ENCODE measurements at places on chromosomes 1 and 21.
A peak's percentile ranks its signal among the peaks of the same experiment; 100 is the strongest.

- DNase-seq, result no peak
These were observed 43.2 kb downstream of the IL6R start for GRCh38 chr1:154448331-154448811.

DNA sequence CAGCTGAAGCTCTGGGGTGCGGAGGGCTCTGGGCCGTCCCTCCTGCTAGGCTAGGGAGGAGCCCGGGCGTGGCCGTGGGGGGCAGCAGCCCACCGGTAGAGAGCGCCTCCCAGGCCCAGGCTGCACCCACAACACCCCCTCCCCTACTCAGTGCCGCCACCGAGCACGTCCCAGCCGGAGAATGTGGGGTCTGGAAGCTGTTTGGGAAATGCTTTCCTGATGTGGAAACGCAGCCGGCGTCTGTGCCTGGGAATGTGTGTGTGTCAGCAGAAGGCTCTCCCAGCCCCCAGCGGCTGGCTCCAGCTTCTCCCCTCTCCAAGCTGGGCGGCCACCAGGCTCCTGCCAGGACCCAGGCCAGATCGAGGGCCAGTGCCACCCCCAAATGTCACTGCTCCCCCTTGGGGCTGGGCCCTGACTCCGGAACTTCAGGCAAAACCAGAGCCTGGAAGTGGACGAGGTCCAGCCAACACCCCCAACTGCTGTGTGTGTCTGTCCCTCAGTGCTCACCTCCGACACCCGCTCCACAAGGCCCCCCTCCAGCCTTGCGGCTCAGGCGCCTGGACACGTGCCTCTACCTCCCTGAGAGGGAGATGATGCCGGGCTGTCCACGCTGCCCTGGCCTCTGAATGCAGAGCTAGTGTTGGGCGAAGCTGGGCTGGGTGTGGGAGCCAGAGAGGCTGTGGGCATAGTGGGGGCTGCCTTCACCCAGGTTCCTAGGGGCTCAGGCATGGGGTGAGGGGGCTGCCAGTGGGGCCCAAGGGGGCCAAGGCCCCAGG lies 74.7 kb downstream of the MEGF6 start:
- no peak for DNase-seq

DNA sequence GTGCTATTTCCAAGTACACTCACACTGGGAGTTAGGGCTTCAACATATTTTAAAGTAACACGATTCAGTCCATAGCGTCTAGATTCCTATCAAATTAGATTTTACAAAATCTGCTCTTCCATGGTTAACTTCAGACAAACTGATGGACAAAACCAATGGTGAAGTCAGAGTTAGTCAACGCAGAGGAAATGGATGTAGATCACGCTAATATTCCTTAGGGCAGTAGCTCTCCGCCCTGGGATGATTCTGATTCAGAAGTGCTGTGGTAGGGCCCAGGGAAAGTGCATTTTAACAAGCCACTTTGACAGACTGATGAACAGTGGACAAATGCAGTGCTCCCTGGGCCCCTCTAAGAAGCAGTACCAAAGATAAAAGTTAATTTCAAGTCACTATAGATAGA lies 83.2 kb downstream of the HIVEP3 start:
- no peak for DNase-seq

DNA sequence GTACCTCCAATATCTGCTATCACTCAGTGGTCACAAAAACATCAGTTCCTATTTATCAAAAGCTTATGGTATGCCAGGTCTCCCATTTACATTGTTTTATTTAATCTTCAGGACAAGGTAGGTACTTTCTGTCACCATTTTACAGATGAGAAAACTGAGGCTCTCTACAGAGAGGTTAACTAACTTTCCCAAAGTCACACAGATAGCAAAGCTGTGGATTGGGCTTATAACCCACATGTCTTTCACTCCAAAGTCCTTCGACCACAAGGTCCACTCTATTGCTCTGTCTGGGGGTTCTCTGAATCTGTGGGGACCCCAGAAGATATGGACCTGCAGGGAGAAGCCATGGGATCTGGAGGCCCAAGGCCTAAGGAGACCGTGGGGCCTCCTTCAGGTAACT lies 26.6 kb upstream of the EPS8L3 start:
- DNase-seq, result no peak

DNA sequence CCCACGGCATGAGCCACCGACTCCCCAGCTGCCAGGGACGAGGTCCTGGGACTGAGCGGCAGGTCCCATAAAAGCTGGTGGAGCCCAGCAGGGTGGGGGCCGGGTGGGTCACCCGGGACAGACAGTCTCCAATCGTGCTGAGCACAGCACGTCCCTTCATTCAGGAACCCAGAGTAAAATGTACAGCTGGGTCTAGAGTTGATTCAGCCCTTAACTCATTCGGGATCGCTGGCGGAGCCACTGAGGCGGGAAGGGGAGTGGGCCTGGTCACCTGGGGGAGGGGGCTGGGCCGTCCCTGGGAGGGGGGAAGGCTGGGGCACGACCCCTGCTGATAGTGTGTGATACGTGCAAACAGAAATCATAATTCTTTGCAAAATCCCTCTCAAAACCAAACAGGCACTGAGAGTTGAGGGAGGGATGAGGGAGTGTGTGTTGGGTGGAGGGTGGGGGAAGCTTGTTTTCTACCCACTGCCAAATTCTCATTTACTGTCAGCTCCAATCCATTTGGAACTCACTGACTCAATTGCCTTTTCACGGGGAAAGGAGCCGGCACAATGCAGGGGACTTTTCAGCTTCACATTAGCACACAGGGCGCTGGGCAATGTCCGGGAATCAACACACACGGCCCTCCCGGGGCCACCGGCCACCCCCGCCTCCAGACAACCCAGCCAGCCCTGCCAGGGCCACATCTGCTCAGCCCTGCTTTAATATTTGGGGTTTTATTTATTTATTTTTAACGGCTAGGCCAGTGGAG lies 13.8 kb downstream of the CASZ1 start:
- DNase-seq, result no peak

GRCh38 chr1:183227422-183228346 lies 41.6 kb downstream of the LAMC2 start:
- no peak for DNase-seq

GRCh38 chr1:65729259-65729658 lies 63.4 kb upstream of the PDE4B start:
- no peak for DNase-seq

GRCh38 chr1:16073490-16074119 lies at the start of gene FAM131C:
FAM131C (minus strand) TSS chr1:16073651; CDS start chr1:16073442, 209 bp downstream.
- no peak for DNase-seq

DNA sequence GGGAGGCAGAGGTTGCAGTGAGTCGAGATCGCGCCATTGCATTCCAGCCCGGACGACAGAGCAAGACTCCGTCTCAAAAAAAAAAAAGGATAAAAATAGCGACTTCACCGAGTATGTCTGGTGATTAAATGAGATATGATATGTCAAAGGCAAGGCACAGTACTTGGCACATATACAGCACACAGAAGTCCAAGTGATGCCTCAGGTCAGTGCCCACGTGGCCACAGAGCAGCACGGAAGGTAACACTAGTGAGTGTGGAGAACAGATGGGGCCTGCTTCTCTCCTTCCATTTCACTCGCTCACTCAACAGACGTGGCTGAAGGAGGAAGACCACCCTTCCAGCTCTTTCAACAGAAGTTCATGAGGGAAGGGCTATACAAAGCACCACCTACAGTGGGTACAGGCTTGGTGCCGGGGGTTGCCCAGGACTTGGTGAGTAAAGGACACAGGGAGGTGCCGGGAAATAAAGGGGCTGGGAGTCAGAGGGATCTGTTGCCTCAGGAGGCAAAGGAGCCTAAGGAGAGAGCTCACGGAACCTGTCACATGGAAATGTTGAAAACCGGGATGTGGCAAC lies 8.9 kb downstream of the CSRP1 start:
- no peak for DNase-seq

- DNase-seq, result no peak
These were observed 26.4 kb upstream of the SYCP1 start for GRCh38 chr1:114828251-114828650.

- DNase-seq, result no peak
These were observed 307.1 kb downstream of the PAPPA2 start for GRCh38 chr1:176770066-176770465.

- DNase-seq, result no peak
These were observed 99.0 kb upstream of the HNRNPU start for GRCh38 chr1:244963231-244963826.

- DNase-seq, result no peak
These were observed 24.1 kb downstream of the PAFAH2 start for GRCh38 chr1:25973610-25974321.

- no peak for DNase-seq
These were observed 162.5 kb downstream of the APP start for GRCh38 chr21:26007951-26008498.

GRCh38 chr1:165938844-165939243 lies 111.4 kb downstream of the UCK2 start:
- DNase-seq, result no peak

- no peak for DNase-seq
These were observed 192.8 kb downstream of the RWDD3 start for GRCh38 chr1:95426772-95427171.

- DNase-seq, result no peak
These were observed 14.4 kb downstream of the CXADR start for GRCh38 chr21:17527240-17527639.

GRCh38 chr1:82704966-82705365 lies 904.2 kb downstream of the ADGRL2 start:
- DNase-seq, result no peak

DNA sequence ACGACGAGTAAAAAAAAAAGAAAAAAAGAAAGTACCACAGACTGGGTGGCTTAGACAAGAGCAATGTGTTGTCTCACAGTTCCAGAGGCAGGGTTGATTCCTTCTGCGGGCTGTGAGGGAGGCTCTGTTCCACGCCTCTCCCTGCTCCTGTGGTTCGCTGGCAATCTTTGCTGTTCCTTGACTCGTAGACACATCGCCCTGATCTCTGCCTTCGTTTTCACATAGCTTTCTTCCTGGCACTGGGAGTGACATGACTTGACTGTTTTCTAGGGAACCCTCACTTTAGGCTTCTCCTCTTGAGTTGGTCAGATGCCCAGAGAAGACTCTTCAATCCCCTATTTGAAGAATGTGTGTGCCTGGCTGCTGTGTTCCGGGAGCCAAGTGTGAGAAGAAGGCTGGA lies 133.6 kb downstream of the TM2D1 start:
- DNase-seq, result no peak

- DNase-seq, result peak; percentile 62
These were observed 11.4 kb downstream of the PPFIA4 start for GRCh38 chr1:203037509-203038190.

DNA sequence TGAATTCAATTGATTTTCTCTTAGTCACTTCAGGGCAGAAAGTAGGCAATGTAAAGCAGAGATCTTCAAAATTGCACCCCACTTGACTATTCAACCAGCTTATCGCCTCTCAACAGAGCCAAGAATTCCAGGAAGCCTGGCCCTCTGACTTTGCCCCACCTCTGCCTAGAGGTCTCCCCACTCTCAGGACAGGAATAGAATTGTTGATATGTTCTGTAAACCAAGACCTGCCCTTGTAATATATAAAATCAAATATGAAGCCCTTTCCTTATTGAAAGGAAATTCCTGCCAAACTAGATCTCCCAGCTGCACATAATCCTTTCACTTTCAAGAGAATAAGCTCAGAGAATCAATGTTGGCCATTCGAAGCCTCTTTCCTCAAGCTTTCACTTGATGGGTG lies 116.1 kb upstream of the DPT start:
- DNase-seq, result no peak

DNA sequence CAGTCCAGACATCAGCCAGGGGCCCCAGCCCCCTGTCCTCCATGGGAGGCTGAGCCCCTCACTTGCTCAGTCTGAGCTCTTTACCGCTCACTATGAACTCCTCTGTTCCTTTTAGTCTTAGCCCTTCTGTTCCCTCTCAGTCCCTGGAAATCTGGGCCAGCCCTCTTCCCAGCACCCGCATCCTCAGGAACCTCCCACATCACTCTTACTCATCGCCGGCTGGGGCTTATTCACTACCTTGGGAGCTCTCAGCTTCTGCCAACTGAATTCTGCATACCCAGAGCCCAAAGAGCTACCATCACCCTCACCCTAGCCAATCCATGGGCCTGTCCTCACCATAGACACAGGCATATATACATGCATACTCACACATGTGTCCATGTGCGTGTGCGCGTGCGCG lies 11.5 kb downstream of the KNCN start:
- DNase-seq, result no peak

DNA sequence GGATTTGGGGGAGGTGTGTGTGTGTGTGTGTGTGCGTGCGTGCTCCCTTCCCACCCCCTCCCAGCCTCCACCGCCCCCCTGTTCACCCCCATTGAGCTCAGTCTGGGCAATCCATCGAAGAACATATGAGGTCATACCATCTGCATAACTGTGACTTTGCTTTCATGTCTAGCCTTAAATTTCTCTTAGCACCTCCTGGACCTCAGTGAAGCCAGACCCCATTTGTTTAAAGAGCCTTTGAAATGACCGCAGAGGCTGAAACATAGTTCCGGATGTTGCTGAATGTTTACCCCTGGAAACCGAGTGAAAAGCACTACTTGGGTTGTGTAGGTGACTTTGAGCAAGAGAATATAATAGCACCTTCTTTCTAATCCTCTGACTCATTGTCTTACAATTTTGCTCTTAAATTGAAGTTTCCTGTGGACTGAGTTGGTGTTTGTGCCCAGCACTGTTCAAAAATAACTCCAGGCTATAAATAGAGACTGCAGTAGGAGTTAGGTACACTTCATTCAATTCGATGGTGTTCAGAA lies 75.4 kb downstream of the UBE4B start:
- DNase-seq, result no peak

DNA sequence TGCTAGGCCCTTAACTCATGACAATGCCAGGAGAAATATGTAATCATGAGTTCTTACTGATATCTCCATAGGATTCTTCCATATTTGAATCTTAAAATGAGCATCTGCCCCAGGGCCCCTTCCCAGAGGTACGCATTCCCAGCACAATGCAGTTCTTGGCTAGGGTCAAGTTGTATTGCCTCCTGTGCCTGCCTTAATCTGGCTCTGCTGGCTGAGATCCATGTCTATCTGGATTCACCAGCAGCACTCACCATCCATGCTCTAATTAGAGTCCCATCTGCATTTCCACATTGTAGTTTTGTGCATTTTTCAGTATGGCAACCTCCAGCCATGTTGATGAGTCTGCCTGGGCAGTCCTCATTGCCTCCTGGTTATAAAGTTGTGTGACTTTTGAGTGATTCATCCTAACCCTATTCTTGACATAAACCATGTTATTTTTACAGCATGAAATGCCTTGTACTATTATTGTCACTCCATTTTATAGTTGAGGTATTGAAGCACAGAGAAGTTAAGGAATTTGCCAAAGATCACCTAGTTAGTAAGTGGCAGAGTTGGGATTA lies 55.9 kb downstream of the CAMSAP2 start:
- DNase-seq, result no peak

Measured in coronary artery (tissue), 2 donors.